Ascending aorta (tissue), 2 donors: ENCODE measurements at places on chromosomes 13 and 19. TPM values are rescaled to one million over a fixed set of nuclear protein-coding genes. Genes with fewer than 3 reads are reported as not detected.
A peak's percentile ranks its signal among the peaks of the same experiment; 100 is the strongest.

ZNF266 gene
- total RNA-seq: 54.2 TPM

PROSER3 gene
- total RNA-seq: 6.5 TPM

SOX1 gene
- not detected for total RNA-seq

MIPEP gene
- total RNA-seq: 2.8 TPM

MYDGF gene
- total RNA-seq: 49.0 TPM

ZNF460 gene
- total RNA-seq: 56.5 TPM

CLEC4G gene
- total RNA-seq: 1.7 TPM

IGSF23 gene
- not detected for total RNA-seq

C19orf81 gene
- total RNA-seq: not detected

DNA sequence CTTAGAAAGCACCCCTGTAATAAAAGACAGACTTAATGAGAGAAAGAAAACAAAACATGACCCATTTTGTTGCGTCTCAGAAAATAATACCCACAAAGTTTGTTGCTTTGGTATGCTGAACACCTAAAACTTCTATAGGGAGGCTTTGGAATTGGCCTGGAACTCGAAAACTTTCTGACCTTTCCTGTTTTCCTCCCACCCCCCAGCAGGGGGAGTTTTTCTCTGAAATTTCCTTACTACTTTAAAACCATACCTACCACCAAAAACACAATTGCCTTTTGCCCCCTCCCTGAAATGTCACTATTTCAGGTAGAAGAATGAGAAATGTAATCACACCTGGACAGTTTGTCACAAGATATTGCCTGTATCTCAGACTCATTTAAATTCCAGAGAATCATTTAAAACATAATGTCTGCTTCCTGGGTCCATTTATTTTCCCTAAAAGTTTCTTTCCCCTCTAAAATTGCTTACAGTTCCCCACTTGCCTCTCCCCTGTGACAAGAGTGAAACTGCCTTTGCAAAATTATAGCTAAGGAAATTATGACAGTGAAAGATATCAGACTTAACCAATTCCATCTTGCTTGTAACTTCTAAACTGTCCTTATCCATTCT is 2700.2 kb downstream of the PCDH9 start:
- DNase-seq: no peak

DNA sequence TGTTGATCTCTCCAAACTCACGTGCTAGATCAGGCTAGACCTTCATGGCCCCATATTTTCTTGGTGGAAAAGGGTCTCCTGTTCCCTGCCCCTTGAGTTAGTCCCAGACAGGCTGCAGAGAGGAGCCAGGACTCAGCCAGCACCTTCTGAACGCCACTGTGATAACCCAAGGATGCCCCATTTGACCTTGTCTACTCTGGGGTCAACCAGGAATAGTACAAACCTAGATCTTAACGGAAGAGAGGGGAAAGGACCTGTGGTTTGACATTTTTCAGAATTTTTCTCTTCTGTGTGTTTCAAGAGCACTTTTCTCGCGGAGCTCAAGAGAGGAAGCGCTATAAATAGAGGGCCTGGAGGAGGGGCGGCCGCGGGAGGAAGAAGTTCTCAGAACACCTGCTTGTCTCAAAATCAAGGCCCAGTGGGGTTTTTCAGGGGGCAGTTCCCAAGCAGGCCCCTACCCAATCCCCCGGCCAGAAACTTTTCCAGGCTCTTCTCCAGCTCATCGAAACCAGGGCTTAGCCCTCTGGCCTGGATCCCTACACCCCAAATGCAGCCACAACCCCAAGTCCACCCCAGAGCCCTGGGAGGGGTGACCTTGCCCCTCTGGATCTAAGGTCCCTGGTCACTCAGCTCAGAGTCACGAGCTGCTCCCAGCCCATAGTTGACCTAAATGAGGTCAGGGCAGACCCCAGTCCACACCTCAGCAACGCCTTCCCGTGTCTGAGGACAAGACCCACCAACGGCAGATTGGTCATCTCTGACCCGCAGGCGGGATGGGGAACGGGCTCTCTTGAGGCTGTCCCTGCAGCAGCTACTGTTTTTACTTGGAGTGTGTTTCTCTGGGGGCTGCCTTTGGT is 75.6 kb upstream of the TM9SF2 start:
- no peak for DNase-seq

GRCh38 chr13:110294146-110294545 is 12.8 kb downstream of the COL4A1 start:
- no peak for DNase-seq

DNA sequence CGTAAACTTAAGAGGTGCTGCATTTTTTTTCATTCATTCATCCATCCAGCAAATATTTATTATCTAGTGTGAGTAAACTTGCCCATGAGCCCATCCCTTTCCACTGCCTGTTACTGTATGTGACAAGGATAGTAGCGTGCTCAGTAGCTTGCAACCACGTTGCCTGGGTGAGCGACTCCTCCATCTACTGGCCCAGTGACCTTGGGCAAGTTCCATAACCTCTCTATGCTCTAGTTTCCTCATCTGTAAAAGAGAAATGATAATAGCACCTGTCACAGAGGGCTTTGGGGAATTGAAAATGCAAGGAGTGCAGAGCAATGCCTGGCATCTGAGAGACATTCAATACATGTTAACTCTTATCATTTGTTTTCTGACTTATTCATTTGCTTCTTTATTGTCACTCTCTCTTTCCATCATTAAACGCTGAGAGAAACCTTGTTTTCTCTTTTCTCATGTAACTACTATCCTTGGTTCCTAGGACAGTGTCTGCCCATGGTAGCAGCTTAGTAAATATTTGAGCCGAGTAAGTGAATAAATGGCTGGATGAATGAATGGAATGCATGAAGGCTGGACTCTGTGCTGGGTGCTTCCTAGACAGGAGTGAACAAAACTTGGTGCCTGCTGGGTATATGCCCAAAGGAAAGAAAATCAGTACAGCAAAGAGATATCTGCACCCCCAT is 19.9 kb downstream of the LRCH1 start:
- no peak for DNase-seq

- DNase-seq: no peak
Observed at GRCh38 chr19:3163943-3164342, 14.6 kb upstream of the S1PR4 start.

GRCh38 chr13:106052200-106052767 is 483.2 kb downstream of the EFNB2 start:
- no peak for DNase-seq

DNA sequence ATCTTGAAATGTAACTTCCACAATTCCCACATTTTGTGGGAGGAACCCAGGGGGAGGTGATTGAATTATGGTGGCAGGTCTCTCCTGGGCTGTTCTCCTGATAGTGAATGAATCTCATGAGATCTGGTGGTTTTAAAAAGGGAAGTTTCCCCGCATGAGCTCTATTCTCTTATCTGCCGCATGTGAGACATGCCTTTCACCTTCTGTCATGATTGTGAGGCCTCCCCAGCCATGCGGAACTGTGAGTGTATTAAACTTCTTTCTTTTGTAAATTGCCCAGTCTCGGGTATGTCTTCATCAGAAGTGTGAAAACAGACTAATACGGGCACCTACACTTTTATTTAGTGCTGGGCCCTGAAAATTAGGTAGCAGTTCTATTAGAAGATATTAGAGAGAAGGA is 45.8 kb downstream of the TNFSF13B start:
- DNase-seq: no peak

- peak; percentile 97 for DNase-seq
Observed at GRCh38 chr19:52095172-52096014, at the start of gene ZNF841. TSS of gene ZNF841 (minus strand) at chr19:52095765. CDS start at chr19:52084801, 10,964 bp downstream.

GRCh38 chr19:1266129-1266915 is 2.8 kb upstream of the CIRBP start:
- DNase-seq: peak; percentile 91

DNA sequence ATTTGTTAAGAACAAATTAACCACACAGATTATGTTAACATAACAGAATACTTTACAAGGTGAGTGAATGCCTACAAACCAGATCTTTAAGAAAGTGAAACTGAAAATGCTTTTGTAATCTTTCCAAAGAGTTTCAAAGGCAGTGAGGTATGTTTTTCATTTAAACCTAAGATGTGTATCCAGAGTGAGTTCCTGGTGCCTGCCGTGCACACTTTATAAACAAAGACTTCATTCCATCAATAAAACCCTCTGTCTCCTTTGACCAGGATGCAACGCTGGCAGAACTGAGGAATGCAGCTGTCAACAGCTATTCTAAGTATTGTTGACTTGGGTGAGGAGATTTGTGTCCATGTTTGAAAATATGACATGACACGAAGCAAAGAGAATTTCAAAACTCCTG is 344.6 kb downstream of the DNAJC15 start:
- DNase-seq: no peak

- DNase-seq: no peak
Observed at GRCh38 chr19:1648459-1648849, 4.0 kb downstream of the TCF3 start.

DNA sequence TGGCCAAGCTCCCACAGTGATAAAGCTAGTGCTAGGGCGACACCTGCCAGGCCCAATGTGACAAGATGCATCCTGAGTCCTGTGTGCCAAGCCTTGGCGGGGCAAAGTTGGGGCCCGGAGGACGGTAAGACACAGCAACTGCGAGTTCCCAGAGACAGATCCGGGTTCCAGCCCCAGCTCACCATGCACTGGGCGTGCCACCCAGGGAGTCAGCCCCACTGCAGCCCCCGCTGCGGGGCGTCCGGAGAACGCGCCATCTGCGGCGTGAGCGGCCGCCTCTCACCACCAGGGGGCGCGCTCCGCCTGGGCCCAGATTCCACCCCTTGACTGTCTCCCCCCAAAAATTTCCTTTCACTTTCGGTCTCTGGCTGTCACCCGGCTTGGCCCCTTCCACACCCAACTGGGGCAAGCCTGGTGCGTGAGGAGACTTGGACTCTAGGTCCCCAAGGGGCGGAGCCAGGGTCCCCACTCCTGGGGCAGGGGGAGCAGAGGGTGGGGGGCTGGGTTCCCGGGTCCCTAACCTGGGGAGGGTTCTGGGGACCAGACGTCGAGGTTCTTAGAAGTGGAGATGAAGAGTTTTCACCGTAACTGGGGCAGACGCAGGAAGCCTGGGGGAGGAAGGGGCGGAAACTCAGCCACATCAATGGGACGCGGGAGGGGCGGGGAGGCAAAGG is at the start of gene FLT3LG:
TSS of gene FLT3LG (plus strand) at position 348 of the 674 bp plus-strand sequence. CDS start 425 bp downstream, outside the sequence.
- peak; percentile 88 for DNase-seq

DNA sequence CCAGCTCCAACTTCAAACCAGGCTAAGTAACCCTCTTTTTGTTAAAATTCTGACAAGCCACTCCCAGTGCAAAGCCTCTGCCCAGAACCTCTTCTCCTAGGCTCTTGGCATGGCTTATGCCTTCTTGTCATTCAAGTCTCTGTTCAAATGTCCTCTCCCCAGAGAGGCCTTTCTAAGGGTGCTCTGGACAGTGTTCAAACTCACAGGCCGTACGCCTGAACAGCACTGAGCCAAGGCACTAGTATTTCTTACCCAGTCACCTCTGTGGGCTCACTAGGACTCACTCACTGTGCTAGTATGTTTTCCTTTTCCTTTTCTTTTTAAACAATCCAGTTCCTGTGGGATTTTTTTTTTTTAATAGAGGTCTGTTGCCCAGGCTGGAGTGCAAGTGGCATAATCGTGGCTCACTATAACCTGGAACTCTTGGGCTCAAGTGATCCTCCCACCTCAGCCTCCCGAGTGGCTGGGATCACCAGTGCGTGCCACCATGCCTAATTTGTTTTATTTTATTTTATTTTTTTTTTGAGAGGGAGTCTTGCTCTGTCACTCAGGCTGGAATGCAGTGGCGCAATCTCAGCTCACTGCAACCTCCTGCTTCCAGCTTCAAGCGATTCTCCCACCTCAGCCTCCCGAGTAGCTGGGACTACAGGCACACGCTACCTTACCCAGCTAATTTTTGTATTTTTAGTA is 2.3 kb upstream of the ASF1B start:
- no peak for DNase-seq

DNA sequence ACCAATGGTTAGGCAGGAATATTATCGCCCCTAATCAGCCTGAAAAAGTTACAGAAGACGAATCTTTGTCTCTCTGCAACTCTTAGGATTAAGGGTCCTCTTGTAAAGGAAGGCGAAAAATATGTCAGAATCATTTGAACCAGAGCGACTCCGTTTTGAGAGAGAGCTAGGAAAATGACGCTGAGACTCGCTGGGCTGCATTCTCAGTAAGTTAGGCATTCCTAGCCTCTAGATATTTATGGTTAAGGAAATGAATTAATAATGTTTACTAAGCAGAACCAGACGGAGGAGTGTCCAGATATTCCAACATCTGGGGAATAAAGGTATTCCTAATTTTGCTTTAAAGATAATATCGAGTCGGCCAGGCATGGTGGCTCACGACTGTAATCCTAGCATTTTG is 755 bp upstream of the ZNF726 start:
- no peak for DNase-seq

- DNase-seq: no peak
Observed at GRCh38 chr13:19658831-19659230, 25.4 kb downstream of the MPHOSPH8 start.

GRCh38 chr19:12825254-12826131 is 8.9 kb downstream of the RTBDN start:
- no peak for DNase-seq

GRCh38 chr19:55095260-55096060 is 19.8 kb downstream of the EPS8L1 start:
- no peak for DNase-seq

- no peak for DNase-seq
Observed at GRCh38 chr19:1606138-1606651, 933 bp upstream of the UQCR11 start.

DNA sequence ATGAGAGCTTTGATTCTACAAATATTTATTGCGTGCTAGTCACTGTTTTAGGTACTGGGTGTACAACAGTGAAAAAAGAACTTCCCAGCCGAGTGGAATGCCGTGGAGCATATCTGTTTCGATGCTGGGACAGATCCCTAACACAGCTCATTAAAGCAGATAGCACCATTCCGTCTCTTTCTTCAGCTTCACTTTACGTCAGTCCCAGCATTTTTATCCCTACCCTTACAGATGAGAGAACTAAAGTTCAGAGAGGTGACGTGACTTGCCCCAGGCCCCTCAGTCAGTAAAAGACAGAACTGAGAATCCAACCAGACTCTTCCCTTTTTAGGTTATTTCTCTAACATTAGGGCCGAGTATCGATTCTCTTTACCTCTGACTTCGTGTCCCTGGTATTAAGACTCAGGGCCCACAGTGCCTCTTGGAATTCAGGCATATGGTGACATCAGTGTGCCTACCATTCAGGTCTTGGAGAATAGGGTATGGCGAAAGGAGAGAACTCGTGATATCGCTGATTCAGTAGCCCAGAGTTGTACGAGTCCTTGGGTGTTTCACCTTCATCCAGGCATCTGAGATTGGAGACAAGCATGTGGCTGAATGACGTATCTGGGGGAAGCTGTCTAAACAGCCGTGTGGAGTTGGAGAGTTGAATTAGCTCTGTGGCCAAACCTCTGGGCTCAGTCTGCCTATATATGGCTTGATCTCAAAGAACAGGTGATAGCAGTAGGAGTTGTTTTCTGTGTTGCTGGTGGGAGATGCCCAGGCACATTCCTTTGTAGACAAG is 27.1 kb downstream of the ACTN4 start:
- DNase-seq: no peak

DNA sequence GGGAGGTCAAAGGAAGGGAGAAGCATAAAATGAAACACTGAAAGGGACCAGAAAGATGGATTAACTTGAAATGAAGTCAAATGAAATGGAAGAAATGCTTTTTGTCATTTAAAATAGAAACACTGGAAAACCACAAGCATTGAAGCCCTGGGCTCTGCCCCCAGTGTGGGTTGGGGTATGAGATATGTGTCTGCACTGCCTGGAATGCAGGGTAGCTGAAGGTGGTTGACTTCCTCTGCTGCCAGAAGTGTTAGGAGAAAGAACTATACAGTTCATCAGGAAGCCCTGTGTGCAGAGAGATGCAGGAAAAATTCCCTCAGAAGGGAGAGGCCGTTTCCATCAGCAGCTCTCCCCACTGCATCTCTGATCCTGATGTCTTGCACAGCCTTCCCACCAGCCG is 69.2 kb downstream of the DHRS12 start:
- no peak for DNase-seq
